Left lung (tissue), 14 donors: ENCODE measurements at places on chromosomes 12 and 14.

DNA sequence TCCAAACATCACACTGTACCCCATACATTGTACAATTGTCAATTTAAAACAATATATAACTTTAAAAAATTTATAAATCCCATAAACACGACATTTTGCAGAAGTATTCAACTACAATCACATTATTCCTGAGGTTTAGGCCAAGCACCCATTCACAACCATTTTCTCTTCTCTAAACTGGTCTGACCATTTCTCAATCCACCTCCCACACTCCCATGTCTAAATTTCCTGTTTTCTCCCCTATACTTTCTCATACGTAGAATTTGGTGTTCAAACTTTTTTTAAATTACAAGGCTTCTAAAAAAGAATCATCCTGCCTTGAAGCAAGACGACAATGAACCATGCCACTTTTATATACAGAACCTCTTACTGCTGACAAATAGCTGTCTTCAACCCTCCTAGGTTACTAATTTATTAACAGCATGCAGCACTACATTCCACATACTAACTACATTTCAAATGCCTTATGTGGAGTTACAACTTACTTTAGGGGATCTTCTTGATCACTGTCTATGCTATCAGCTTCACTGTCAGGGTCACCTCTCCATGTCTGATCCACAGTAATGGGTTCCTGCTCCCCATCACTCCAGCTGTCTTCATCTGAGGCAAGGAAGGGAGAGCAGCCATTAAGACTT is 3.4 kb downstream of the KANSL2 start:
- DNase-seq: no peak

DNA sequence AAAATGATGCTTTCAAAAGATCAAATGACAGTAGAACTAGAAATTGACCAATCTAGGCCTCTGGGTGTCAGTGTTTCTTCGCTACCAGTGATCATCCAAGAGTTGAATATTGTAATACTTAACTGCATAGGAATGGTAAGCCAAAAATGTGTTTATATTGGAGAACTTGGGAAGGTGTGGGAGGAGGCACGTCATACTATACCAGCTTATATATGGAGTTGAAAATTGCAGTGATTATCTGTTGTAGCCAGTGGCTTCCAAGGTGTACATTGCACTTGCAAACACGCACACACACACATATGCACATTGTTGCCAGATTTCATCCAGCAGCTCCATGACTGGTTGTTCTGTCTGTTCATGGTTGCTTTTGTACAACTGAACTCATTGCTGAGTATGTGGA is 36.1 kb downstream of the EID3 start:
- no peak for DNase-seq

- DNase-seq: no peak
Measured at GRCh38 chr14:24879661-24880386, 170.1 kb downstream of the STXBP6 start.

GRCh38 chr12:57031138-57031725 is 14.9 kb upstream of the TAC3 start:
- no peak for DNase-seq

- no peak for DNase-seq
Measured at GRCh38 chr12:94615260-94616181, 34.8 kb downstream of the TMCC3 start.

DNA sequence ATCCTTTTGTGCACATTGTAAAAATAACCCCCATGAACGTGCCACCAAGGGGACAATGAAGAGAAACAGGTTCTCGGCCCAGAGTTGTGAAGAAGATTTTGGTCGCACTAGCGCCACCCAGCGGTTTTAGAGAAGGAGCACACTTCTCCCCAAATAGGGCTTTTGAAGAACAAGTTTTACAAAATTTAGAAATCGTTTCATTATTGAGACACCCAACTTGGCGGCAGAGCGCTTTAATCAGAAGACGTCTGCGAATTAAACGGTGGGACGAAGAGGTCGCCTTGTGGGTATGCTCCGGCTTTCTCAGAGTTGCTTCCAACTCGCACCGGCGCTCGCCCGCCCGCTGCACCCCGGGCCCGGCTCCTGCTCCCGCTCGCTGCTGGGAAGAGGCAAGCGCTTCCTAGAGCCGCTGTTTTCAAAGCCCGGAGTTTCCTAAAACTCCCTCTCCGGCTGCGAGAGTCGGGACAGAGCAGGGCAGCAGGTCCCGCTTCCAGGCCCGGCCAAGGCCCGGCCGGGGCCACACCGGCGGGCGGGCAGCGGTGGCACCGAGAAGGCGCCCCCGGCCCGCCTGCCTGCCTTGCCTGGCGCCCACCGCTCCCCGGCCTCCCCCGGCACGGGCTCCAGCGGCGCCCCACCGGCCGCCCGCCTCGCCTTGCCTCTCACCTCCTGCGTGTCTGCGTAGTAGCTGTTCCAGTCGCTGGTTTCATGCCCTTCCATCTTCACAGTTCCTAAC is 645 bp downstream of the FOXA1 start:
- peak; percentile 89 for DNase-seq

- no peak for DNase-seq
Measured at GRCh38 chr14:32332415-32333316, 3.6 kb downstream of the AKAP6 start.

DNA sequence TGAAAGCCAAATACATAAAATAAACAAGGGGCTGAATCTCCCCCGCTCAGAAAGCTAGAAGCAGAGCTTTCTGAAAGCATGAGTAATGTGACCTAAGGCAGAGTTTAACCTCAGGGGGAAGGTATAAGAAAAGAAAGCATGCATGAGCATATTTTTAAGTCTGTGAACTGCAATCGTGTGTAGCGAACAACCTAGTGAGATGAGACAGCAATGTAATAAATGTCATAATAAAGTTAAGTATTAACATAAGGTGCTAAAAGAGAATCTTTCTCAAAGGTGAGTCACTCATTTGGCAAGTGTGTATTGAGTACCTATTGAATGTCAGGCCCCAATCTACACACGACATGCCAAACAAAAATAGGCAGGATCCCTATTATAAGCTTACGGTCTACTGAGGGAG is 14.2 kb upstream of the WDR20 start:
- DNase-seq: no peak

GRCh38 chr12:80412343-80412953 is 31.6 kb upstream of the PTPRQ start:
- no peak for DNase-seq

DNA sequence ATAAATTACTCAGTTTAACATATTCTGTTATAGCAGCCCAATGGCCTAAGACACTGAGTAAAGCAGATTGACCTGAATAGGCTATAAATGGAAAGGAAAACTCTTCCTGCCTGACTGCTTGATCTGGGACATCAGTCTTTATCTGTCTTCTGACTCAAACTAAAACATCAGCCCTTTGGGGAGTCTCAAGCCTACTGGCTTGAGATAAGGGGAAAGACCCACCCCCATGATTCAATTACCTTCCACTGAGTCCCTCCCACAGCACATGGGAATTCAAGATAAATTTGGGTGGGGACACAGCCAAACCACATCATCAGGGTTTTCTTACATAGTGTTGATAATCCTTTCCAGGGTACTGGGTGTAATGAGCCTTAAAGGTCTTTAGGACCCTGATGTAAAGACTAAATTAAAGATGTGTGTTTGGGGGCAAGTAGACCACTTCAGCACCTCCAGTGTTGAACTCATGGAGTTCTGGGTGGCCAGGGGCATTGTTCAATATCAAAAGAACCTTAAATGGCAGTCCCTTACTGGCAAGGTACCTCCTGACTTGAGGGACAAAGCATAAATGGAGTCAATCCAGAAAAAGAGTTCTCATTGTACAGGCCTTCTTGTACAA is 67.8 kb downstream of the TSHR start:
- no peak for DNase-seq

- DNase-seq: no peak
Measured at GRCh38 chr14:69561893-69562292, 12.8 kb downstream of the CCDC177 start.

- no peak for DNase-seq
Measured at GRCh38 chr12:11746024-11746771, 96.7 kb downstream of the ETV6 start.

DNA sequence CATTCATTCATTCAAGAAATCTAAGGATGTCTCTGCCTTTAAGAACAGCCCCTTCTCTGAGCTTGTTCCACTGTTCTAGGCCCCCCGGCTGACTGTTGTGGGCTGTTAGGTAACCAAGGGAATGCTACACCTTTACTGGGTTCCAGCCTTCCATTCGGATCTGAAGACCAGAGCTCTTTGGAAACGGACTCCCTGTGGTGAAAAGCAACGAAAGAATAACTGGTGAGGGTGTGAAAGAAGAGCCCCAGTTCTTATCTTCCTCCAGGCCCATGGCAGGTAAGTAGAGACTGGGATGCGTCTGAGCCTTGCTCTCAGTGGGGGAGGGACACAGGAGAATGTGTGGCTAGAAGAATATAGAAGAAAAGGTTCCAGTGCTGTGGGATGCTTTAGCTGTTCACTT is 207.4 kb downstream of the TMEM132D start:
- no peak for DNase-seq

GRCh38 chr14:70186900-70187451 is 1.8 kb downstream of the SLC8A3 start:
- DNase-seq: peak; percentile 80
